Neural progenitor cell (in vitro differentiated cells): ENCODE measurements at places on chromosomes 11 and 22.

DNA sequence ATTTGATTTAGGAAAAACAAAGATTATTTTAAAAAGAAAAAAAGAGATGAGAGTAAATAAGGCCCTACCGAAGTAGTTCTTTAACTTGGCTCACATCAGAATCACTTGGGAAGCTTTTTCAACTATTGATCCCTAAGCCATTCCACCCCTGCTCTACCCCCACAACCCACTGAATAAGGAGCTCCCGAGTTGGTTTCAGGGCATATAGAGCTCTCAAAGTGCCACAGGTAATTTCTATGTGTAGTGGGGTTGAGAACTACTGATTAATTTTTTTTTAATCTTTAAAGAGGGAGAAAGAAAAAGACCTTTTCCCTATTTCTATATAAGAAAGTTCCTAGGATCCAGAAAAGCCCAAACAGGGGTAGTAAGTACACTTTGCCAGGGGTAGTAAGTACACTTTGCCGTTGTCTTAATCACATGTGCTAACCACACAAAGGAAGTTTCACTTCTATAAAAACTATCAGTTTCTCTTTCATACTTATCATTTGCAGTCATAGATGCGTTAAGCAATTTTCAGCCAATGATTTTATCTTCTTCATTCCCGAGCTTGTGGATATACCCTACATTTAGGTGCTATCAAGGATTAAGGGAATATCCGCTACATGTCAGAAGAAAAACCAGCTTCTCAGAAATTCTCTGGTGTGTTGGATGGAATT is 108.4 kb upstream of the ZC3H12C start:
- DNase-seq, result no peak

DNA sequence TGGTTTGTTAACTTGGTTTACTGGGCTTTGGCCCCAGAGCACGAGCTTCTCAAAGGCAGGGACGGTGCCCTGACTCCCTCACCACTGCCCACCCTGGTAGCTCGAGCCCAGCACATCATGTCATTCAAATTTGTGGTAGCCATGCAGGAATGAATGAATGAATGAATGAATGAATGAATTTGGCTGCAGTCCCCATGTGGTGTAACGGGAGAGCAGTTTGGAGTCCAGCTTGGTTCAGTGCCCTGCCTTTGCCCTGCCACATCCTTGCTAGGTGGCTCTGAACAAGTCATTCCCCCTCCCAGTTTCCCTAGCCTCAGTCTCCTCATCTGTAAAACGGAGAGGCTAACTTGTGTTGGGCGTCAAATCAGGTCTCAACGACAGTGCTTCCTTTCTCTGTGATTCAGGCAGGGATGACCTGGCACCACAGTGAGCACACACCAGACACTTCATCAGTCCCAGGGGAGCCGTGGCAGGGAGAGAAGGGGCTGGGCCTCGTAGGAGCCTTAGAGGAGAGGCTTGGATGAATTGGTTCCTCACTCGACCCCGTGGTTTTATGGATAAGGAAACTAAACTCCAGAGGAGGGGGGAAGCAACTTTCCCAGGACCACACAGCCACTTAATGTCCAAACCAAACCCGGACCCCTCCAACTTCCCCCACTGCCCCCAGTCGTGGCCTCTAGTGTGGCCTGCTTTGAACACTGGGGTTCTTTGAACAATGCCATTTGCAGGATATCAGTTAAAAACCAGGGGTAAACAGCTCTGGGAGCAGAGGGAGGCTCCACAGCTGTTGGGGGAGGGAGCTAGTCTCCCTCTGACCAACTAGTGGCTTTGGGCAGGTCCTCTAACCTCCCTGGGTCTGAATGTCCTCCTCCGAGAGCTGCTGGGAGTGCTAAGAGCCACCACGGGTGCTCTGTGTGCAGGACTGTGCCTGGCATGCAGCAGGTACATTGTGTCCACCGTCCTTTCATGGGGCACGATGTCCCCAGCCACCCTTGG is 86.2 kb downstream of the CACNA1I start:
- DNase-seq, result no peak

GRCh38 chr11:74459584-74459983 is 7.8 kb downstream of the KCNE3 start:
- DNase-seq, result no peak

- DNase-seq, result peak; percentile 87
These were observed 35.9 kb upstream of the PRDM11 start for GRCh38 chr11:45110562-45110961.

DNA sequence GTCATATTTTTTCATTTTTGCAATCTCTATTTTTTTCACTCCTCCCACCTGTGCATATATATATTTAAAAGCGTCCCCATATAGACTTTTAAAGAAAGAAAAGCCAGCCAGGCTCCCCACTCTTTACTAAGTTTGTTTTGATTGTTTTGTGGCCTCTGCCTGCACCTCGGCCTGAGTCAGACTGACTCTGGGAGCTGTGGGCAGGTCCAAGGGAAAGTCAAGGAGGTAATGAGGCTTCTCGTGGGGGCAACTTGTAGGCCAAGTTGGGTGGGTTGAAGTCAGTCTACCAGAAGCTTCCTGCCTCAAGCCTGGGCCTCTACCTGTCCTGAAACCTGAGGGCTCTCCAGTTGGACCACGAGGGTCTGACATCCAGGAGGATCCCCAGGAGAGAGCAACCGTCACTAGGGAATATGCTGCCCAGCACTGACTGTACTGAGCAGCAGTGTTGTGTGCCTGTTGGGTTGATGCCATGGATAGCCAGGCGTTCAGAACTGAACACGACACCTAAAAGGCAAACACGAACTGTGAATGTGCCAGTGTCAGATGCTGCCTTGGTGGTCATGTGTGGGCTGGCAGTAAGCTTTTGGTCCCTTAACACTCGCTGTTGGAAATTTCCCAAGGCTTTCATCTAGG is 58.8 kb downstream of the BMAL1 start:
- no peak for DNase-seq

DNA sequence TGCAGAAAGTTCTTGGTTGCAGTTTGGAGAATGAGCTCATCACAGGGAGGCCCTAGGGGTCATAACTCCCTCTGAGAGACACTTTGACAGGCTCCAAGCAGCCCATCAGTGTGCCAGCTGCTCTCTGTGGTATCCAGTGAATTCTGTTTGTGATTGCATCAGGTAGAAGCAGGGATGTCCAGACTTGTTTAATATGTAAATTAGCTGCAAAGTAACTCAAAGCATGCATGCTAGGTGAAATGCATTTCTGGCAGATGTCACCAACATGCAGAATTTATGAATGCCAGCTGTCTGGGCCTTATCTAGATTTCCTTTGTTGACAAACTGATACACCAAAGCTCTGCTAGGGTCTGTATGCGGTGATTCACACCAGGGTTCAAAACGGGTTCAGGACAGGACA is 123.6 kb upstream of the MTNR1B start:
- no peak for DNase-seq

DNA sequence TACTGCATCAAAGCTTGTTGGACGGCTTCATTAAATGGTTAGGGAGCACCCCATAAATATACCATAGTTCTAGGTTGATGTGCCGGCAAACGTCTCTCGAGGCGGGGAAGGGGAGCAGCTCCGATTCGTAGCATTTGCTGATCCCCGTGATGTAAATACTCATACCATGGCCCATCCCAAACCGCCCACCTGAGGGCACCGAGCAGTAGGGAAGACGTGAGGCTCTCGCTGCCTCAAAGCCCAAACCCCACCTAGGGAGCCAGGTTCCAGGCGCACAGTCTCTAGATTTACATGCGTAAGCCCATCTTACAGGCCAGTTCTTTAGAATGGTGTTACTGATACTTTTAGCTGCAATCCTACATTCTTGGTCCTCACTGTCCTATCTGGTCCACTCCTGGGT is 124.0 kb downstream of the FEZ1 start:
- no peak for DNase-seq

- DNase-seq, result peak; percentile 38
These were observed 1451.2 kb downstream of the BRD1 start for GRCh38 chr22:48376428-48376827.

- DNase-seq, result peak; percentile 29
These were observed 183.5 kb downstream of the DSCAML1 start for GRCh38 chr11:117613521-117613920.

GRCh38 chr11:28899706-28900105 is 791.5 kb downstream of the METTL15 start:
- DNase-seq, result no peak

DNA sequence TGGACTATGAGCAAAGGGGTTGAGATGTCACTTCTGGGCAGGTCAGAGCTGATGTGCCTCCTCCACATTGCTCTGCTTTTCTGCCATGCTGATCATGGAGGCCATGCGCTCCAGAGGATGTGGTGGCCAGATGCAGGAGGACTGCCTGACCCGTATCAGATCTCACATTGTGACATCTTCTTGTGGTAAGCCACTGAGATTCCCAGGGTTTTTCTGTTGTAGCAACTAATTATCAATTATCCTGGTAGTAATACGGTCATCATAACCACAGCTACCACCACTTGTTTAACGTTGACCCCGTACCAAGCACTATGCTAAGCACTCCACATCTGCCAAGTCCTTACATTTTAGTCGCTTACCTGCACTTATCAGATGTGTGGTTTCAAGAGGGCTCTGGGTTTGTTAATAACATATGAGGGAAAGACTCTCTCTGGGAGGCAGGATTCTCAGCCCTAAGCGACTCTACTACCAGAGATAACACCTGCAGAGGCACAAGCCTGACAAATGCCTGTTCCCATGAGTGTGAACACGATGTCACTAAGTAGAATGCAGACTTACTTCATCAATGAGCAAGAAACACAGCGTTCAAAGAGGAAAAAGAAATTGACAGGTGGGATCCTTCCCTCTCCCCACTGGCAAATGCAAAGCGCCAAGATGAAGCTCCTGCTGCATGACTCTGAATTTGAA is 63.6 kb upstream of the TIMP3 start:
- DNase-seq, result no peak

DNA sequence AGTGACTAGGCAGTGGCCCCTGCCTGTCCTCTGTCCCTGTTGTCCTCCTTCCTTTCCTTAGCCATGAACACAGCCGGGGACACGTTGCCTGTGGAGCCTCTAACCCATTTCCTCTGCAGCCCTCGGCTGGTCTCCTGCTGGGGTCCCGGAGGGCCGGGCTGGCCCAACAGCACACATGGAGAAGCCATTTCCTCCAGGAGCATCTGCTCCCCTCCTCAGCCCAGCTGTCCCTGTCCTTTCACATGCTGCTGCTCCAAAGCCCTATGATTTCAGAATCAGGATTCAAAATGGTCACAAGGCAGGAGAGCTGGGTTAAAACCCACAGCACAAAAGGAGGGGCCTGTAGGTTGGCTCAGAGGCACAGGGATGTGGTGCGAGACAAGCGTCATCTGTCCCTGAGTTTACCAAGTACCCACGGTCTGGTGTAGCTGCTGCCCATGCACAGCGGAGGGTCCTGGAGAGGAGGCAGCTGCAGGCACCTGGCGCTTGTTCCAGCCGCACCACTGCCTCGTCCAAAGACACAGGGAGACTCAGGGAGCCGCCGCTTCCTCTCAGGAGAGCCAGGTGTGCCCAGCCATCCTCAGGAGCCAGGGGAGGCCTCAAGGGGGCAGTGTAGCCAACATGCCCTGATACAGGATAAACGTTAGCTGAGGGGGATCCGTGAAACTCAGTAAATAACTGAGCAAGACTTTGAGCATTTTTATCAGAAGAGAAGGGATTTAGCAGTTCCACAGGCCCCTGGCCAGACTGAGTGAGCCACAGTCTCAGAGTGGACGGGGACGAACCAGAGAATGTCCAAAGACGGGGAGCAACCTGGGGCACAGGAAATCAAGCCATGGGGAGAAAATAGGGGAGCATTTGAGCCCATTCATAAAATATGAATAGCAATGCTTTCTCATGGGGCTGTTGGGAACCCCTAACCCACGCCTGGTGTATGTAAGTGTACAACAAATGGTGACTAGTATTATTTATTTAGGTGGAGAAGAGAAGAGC is 3.9 kb upstream of the VSIG10L2 start:
- DNase-seq, result peak; percentile 80

DNA sequence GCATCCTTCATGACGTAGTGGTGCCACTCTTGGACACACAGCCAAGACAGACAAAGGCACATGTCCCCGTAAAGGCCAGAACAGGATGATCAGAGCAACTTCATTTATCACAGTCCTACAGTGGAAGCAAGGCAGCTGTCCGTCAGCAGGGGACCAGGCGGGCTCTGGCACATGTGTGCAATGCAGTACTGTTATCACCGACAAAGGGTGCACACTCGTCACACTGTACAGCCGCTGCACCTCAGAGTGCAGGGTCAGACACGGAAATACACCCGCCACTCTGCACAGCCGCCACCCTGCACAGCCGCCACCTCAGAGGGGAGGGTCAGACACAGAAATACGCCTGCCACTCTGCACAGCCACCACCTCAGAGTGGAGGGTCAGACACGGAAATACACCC is 13.4 kb upstream of the IL17REL start:
- DNase-seq, result no peak

DNA sequence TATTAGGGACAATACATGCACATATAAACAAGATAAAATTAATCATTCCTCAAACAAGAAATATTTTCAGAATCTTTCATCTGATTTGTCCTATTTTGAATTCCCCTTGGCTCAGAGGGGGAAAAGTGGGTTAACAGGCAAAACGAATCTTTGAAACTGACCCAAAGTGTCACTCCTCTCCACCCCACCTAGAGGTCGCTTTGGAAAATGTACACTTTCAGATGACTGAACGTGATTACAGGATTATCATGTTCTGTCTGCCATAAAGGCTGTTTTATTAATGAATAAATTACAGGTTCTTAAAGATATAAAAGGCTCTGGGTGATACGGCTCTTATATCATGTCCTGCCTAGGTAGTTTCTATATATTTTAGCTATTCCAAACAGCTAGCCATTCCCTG is 1735.0 kb downstream of the LRRC4C start:
- no peak for DNase-seq

DNA sequence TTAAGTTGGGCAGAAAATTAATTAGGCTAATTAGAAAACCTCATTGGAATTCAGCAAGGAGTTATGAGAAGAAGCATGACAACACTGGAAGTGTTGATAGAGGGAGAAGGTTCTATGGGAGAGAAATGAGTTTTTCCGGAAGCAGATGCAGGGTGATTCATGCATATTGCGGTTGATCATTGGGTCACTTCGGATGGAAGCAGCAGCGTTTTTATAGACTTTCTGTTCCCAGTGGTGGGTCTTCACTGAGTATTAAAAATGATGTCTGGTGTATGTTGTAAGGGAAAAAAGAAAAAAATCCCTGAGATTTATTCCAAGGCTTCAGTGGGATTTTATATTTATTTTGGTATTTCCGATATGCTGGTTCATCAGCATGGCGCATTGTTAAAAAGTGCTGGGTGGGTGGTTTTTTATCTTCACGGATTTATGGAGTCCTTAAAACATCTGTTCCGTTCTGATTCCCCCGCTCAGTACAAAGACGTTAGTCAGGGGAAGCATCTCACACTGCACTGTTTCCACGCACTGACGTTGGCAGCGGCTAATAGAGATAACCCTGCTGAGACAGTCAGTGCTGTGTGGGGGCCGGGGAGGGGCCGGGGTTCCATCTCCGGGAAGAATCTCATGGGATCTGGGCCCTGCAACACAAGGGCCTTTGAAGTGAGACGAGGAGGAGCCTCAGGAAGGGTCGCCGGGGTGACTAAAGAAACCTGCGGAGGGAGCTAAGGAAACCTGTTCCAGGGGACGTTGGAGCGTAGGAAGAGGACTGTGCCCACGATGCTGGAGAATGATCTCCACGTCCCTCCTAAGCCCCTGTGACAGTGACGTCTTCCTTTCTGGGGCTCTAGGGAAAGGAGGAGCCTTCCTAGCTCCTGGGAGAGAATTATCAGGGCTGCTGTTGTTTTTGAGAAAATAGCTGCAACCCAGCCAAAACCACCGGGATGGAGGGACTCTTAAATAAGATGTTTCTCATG is 390.0 kb downstream of the NTM start:
- peak; percentile 75 for DNase-seq

GRCh38 chr11:84780689-84781293 is 846.4 kb downstream of the DLG2 start:
- peak; percentile 34 for DNase-seq

GRCh38 chr11:3434976-3435375 is 56.0 kb upstream of the ZNF195 start:
- no peak for DNase-seq
